ENCODE measurements at places on chromosomes 3 and 15.

DNA sequence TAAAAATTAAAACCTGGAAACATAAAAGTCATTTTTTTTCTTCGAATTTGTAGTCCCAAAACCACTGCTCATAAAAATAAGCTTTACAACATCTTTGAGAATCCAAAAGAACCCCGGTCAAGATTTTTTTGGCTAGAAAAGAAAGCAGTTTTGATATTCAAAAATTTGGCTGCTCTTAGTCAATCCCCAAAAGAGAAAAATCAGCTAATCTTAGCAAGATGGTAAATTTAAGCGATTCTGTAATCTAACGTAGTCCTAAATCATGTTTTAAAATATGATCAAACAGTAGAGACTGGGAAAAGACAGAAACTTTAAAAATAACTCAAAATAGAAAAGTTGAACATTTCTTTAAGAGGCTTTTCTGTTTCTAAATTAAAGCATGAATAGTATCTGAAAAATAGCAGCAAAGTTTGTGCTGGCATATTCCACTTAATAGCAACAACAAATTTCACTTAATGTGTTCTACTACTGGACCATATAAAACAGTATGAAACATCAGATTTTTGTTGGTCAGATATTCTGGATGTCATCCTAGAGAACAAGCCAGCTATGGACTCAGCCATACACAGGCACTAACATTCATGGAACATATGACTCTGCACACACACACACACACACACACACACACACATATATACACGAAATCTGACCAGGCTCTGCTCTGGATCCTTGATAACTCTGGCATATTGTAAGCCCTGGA, 19.1 kb upstream of the NR2F2 start:
- no peak for DNase-seq

DNA sequence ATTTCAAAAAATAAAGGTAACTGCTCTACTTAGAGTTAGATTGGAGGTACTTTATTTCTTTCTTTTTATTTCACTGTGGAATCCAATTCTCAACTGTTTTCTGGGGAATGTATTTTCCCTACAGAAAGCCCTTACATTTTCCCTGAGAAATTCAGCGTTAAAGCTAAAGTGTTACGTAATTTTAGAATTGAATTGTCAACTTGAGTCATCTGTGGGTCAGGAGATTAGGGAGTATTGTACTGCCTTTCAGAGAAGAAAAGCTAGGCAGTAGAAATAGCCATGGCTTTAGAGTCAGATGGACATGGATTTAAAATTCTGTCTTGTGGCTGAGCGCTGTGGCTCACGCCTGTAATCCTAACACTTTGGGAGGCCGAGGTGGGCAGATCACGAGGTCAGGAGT, 728.6 kb downstream of the ROBO1 start:
- no peak for DNase-seq

DNA sequence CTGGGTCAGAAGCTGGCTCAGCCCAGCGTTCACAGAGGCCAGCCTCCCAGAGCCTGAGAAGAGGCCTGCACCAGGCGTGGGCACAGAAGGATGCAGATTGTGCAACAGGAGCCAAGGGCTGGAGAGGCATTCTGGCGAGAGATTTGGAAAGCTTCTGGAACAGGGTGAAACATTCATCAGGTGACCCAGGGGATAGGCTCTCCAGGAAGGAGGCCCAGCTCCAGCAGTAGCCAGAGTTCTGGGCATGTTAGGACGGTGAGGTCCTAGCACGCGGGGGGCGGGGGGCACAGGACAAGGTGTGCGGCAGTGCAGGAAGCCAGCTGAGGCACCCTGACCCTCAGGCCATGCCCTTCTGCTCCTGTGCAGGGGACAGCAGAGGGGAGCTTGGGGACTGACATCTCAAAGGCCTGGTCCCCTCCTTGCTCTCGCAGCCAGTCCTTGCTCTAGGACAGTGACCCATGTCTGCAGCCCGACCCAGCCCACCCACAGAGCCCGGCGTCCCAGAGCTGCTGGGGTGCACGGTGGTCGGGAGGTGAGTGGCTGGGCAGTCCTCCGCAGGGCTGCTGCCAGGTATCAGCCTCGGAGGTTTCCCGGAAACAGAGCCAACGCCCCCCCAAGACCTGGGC, 111.7 kb upstream of the KLF13 start:
- DNase-seq: no peak

DNA sequence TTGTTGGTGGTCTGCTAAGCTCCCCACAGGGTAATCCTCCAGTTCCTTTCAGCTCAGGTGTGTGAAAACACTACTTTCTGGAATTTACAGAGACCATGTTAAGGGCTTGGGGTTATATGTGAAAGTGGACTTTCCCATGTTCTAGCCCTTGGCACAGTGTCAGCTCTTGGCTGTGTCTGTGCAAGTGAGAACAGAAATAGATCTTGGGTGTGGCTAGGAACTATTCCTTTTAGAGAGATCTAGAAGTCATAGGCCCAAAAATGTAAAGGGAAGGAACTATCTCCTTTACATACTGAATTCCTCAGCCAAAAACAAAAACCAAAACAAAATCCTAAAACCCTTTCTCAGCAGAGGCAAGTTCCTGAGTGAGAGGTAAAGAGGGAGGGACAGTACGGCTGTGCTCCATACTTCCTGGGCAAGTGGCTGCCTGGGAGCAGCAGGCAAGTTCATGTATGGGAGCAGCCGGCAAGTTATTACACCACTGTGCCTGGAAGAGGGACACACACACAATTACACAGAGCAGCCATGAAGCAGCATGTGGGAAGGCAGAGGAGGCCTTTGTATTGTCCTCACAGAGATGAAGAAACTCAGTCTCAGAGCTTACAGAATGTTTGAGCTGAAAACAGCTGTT, 19.9 kb upstream of the C3orf62 start:
- no peak for DNase-seq

DNA sequence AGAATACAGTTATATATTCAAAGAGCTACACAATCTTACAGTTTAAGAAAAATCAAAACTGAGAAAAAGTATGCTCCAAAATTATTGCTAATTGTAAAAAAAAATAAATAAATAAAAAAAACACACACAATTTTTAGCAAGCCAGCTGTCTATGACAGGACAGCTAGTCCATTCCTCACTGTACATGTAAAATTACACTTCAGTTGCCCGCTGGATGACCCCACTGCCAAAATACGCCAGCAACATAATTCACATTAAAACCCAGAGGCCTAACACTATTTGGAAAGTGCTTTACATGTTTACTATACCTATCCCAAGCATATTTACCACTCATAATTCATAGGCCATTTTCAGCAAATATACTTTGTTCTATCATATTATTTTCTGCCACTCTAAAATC, 5.8 kb downstream of the MYO9A start:
- DNase-seq: no peak

- DNase-seq: no peak
Observed at GRCh38 chr15:92714077-92714476, 58.5 kb upstream of the FAM174B start.

GRCh38 chr3:25648107-25648535, 16.6 kb downstream of the TOP2B start:
- DNase-seq: peak; percentile 28

DNA sequence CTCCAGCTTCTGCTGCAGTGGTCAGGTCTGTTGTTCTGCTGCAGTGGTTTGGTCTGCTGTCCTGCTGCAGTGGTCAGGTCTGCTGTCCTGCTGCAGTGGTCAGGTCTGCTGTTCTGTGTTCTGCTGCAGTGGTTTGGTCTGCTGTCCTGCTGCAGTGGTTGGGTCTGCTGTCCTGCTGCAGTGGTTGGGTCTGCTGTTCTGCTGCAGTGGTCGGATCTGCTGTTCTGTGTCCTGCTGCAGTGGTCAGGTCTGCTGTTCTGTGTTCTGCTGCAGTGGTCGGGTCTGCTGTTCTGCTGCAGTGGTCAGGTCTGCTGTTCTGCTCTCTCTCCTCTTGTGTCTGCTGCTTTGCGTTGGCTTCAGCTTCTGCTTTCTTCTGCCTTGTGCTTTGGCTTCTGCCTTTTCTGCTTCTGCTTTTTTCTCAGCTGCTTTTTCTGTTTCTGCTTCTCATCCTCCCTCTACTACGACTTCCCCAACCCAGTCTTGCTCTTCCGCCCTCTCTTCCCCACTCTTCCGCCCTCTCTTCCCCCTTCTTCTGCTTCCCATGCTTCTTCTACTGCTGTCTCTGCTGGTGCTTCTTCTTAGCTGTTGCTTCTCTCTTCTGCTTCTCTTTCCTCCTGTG, 50.7 kb downstream of the FAM43A start:
- no peak for DNase-seq

DNA sequence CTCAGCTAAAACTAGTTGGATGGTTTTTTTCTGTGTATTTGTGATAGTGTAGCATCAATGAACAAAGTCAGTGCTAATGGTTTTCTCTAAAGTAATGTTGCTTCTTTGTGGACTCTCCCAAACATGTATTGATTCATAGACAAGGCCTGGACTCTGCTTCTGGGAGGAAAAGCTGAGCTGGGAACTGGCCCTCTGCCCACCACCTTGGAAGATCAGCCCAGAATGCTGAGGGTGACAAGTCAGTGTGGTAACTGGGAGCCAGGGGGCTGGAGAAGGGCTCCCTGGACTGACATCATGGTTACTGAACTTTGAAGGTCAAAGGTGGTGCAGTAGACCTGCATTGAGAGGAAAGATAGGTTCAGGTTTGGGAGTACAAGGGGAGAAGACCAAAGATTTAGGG, 3.0 kb downstream of the ARHGAP31 start:
- no peak for DNase-seq

GRCh38 chr3:10192953-10193691, 28.4 kb downstream of the IRAK2 start:
- DNase-seq: peak; percentile 53

GRCh38 chr3:124463234-124463633, 267.0 kb upstream of the UMPS start:
- DNase-seq: no peak

DNA sequence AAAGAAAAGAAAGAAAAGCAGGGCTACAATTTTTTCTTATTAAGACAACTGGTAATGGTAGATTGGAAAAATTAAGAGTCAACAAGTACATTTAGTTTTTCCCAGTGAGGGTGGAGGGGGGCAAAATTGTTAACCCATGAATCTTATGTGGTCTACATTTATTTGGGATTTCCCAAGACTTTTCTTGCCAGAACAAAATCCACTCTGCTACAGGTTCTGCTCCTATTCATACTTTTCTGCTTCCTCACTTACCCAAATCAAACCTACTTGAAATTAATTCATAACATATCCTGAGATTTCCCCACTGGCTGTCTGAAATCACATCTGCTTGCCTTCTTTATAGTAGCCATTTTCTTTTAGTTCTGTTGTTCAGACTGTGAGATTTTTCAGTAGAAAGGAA, 41.1 kb downstream of the VGLL3 start:
- DNase-seq: no peak

DNA sequence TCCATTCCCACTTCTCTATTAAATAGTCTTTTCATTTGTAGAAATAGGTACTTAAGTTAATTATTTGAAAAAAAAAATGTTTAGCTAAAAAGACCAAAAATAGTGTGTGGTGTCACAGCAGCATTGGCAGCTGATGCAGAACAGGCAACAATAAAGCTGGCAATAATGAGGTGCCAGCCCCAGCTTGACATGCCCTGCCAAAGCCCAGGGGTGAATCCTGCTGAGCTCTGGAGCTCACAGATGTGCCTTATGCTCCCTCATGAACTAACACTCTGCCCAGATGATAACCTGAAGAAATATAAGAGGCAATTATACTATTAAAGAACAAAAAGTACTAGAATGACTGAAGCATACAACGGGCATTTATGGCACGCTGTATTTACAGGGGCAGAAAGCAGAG, 63.8 kb downstream of the IGSF11 start:
- no peak for DNase-seq

DNA sequence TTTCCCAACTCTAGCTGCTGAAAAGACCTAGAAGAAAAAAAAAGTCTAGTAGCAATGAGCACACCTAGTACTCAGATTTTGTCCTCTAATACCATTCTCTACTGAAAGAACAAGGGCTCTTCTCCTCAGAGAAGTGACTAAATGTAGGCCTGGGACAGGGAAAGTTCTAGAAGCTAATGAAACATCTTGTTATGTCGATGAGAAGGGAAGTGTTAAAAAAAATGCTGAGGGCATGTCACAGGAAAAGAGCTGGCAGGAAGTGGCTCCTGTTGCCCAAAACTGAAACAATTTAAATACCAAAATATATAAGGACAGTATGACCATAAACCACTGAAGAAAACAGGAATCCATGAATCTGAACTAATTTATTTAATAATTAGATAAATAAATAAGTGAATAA, 581.4 kb upstream of the TBL1XR1 start:
- DNase-seq: no peak

DNA sequence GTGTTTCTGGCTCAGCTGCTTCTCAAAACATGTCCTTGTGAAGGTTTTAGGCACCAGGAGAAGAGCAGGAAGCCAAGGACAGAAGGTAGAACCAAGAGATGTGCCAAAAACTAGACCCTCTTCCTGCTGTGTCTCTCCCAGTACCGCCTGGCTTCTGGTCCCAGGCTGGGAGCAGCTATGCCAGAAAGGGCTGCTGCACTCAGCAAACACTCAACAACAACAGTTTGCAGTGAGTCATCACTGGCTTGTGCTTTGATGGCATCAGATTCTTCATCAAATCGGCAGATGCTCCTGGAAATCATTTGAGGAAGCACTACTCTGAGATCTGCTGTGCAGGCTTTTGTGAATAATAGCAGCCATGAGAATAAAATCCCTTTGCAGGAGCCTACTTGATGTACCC, 63.2 kb downstream of the DGKG start:
- DNase-seq: no peak

DNA sequence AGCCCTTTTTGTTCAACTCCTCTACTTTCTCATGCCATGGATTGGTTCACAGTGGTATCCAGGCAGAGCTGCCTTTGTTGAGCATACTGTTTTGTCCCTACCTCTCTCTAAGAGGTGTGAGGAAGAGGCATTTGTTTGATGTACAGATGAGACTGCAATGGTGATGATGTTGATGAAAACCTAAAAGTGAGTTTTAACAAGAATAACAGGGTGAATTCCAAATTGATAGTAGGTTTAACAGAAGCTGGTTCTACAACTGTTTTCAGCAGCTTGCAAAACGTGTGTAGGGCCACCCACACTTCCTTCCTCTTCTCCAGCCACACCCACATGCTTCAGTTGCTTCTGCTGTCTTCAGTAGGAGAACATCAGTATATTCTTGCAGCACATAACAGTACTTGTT, 10.2 kb downstream of the SNRK start:
- DNase-seq: no peak

GRCh38 chr3:143321058-143321769, 201.6 kb downstream of the CHST2 start:
- DNase-seq: no peak

DNA sequence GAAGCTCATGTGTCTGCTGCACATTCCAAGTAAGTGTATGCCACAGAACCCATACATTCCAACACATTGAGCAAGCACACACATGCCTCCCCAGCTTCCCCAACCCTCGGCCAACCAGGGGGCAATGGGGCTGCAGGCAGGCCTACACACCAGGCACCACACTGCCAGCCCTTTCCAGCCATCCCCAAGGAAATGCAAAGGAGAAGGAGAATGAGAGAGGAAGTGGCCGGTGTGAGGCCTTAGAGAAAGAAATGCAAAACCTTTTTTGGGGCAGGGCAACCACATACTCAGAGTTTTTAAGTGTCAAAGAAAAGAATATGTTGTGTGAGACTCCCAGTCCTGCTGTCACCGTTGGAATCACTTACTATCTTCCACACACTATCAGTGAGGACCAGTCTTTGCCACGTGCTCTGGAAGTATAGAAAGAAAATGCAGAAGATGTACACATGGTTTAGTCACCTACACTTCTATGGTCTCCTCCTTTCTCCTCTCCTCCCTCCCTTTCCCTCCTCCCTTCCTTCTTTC, 11.1 kb downstream of the IGF2BP2 start:
- no peak for DNase-seq

GRCh38 chr3:125220183-125220582, 7.6 kb upstream of the SLC12A8 start:
- no peak for DNase-seq

- no peak for DNase-seq
Observed at GRCh38 chr3:117104381-117104780, 394.8 kb downstream of the TUSC7 start.

GRCh38 chr3:133268726-133269134, 131.1 kb upstream of the BFSP2 start:
- no peak for DNase-seq
